Umbilical cord (tissue), 2 donors: ENCODE measurements at places on chromosomes 2 and 18. TPM values are rescaled to one million over a fixed set of nuclear protein-coding genes. Genes with fewer than 3 reads are reported as not detected.

GRCh38 chr2:196263181-196263747 lies 91.9 kb upstream of the STK17B start:
- peak; percentile 61 for DNase-seq

DNA sequence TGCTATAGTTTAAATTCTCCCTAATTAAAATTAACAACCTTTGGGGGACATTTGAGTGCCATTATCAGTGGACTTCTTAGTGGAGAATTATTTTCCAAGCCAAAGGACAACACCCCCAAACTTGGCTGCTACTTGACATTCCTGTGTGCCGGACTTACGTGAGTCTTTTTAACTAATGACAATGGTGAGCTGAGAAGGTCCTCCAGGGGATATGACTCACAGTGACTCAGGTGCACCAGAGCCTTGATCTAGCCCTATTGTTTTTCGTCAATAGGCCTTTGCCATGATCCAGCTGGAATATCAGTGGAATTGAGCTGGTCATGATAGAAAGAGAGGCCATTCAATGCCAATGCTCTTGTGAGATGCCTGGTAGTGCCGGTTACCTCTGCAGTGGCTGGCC lies 118.1 kb upstream of the CXCR4 start:
- no peak for DNase-seq

The NPHP1 gene
- 14.7 TPM for total RNA-seq

- DNase-seq, result peak; percentile 18
Measured at GRCh38 chr2:72562451-72563153, 263.2 kb downstream of the EXOC6B start.

The SCN3A gene
- 11.8 TPM for total RNA-seq

DNA sequence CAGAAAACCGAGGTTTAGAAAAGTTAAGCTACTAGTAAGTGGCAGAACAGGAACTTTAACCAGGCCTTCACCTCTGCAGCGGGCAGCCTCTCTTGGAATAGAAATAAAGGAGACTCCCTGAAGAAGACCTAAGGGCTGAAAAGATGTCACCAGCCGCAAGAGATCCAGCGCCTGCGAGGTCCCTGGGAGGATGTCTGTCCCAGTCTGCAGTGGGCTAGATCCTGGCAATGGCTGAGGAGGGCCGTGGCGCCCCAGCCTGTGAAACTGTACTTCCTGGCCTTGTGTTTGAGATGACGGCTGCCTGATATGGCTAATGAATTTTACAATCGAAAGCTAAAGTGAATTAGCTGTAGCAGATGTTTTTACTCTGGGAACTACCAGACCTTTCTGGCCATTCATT lies 300.6 kb upstream of the SALL3 start:
- no peak for DNase-seq

GRCh38 chr18:42360716-42361115 lies 405.7 kb downstream of the PIK3C3 start:
- DNase-seq, result no peak

The OR6B2 gene
- 1.7 TPM for total RNA-seq

The COX7A2L gene
- 165 TPM for total RNA-seq

The TRIB2 gene
- 18.1 TPM for total RNA-seq

DNA sequence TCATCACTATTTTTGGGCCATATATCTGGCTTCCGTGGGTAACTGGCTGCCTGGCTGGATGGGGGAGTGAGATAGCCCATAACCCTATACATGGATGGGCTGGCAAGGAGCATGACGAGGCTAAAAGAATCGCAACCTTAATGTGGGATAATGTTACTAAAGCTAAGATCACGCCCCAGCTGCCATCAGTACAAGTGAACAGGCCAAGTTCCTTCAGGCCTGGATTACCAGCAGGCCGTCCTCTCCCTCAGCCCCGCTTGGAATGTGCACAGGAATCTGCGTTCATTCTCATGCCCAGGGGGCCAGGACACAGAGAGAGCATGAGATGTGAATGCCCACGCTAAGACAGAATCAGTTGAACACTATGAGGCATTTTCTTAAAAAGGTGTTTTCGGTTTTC lies 34.7 kb downstream of the RMC1 start:
- peak; percentile 85 for DNase-seq

- peak; percentile 84 for DNase-seq
Measured at GRCh38 chr18:7177116-7177744, 53.7 kb upstream of the LRRC30 start.

DNA sequence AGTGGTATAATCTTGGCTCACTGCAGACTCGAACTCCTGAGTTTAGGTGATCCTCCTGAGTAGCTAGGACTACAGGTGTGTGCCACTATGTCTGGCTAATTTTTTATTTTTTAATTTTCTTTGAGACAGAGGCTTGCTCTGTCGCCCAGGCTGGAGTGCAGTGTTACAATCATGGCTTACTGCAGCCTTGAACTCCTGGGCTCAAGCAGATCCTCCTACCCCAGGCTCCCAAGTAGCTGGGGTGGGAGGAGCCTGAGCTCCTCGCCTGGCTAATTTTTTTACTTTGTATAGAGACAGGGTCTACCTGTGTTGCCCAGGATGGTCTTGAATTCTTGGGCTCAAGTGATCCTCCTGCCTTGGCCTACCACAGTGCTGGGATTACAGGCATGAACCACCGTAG lies 62.5 kb downstream of the BABAM2 start:
- DNase-seq, result no peak

The FABP1 gene
- total RNA-seq, result 0.24 TPM

- no peak for DNase-seq
Measured at GRCh38 chr2:18253686-18254197, 306.7 kb downstream of the RDH14 start.

GRCh38 chr2:142217804-142218203 lies 87.0 kb upstream of the LRP1B start:
- no peak for DNase-seq

DNA sequence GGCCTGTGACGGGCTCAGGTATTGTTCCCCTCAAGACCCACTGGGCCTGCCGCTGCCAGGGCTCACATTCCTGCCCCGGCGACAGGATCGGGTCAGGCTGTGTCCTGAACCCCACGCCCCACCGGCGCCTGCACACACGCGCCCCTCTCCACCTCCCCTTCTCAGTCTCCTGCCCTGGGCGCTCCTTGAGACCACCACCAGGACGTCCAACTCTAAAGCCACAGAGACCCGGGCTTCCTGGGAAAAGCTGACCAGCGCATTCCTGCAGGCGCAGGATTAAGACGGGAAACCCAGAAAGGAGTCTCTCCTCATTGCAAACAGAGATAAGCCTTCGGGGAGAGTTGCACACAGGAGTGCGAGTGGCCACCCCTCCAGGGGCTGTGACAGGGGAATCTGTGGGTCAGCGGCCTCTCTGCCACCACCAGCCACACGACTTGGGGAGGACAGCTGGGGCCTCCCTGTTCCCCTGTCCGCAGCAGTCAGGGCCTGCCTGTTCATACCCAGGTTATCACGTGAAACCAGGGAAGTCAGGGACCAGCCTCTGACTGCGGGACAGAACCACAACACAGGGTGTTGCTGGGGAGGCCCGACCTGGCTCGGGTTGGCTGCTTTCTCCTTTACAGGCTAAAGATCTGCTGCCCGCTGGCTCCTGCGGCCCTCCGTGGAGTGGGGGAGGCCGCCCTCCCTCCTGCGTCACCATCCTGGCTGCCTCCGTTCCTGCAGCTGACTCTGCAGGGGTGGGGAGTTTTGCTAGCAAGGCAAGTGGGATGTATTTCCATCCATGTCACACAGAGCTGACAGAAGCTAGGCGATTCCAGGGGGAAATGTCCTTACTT lies 88.8 kb downstream of the ZCCHC2 start:
- DNase-seq, result no peak

DNA sequence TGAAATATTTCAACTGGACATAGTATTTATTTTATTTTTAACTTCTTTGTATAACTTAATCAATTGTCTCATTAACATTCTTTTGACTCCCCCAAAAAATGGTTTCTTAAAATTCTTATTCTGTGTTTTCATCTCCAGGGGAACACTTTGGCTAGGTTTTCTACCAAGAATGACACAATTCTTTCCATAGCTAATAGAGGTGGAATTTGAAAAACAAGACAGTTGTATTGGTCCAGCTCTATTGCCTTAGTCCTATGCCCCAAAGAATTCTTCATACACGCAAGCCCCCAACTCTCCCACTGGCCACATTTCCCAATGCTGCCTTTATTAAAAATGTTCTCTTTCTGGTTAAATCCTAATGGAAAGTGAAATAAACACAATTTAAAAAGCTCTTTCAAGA lies 104.7 kb upstream of the PKDCC start:
- no peak for DNase-seq

DNA sequence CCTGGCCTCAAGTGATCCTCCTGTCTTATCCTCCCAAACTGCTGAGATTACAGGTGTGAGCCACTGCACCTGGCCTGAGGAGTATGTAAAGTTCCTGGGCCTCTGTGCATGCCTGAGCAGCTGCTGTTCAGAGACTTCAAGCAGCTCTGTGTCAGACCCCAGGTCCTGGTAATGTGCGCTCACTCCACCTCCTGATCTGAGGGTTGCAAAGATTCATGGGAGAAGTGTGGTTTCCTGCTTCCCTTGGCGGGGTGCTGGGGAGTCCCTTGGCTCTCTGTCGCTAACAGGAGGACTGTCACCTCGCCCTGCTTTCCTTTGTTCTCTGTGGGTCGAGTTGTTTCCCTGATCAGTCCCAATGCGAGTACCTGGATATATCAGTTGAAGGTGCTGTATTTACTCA lies 8.6 kb upstream of the IL36A start:
- DNase-seq, result no peak

DNA sequence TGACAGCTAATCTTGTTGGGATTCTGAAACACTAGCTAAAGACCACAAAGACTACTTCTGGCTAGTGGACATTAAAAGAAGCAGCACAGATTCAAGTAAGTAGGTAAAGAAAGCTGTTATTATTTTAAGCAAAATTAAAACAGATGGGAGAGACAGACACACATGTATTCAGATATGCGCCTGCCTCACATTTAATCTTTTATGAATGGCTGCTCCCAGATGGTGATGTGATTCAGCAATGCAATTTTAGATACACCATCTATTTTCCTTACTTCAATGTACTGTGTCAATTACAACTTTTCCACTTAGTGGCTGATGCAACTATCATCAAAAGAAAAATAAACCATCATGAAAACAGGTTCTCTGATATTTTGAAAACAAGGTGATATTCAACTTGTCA lies 133.0 kb upstream of the PGAP1 start:
- DNase-seq, result no peak

DNA sequence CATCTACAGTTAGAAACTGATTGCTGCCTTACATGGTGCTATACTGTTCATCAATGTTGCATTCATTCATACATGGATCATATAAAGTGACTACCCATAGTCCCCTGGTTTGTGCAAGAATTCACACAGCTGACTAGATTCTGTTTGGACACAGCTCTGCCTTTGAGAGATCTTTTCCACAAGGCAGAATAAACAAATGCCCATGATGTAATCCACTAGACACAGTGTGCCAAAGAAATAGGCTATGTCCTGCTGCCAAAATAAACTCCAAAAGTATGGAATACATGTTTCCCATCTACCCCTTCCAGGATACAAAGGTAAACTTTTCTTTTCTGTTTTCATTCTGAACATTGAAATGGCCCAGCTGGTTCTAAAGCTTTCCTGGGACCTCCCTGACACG lies 269.4 kb upstream of the CHAC2 start:
- DNase-seq, result peak; percentile 44

DNA sequence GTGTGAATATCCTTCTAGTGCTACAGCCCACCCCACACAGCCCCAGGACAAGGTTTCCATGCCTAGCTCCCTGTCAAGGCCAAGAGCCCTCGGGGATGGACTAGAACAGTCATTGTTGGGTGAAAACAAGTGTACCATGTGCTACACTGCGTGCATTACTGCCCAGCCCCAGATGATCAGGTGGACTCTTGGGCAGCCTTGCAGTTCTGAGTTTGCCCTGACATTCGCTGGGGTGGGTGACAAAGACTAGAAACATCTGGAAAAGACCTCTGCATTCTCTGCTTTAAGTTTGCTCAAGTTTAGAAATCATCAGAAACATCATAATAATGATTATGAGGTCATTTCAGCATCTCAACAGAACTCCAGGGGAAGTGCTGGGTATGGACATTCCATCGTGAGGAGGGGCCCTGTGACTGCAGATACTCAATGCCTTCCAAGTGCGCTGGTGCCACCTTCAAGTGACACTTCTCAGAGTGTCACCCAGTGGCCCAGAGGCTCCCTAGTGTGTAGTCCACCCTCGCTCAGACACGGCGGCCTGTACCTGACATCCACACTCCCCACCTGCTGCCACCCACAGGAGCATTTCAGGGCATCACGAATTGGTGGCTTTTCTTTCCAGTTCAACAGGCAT lies 5.3 kb upstream of the PXDN start:
- DNase-seq, result no peak

- no peak for DNase-seq
Measured at GRCh38 chr2:241627675-241628074, 9.3 kb downstream of the THAP4 start.

The SKOR2 gene
- 0.48 TPM for total RNA-seq

The TCF7L1 gene
- 4.3 TPM for total RNA-seq

The PSMA8 gene
- 6.3 TPM for total RNA-seq

GRCh38 chr2:47028846-47029560 lies 113.4 kb upstream of the MCFD2 start:
- no peak for DNase-seq

DNA sequence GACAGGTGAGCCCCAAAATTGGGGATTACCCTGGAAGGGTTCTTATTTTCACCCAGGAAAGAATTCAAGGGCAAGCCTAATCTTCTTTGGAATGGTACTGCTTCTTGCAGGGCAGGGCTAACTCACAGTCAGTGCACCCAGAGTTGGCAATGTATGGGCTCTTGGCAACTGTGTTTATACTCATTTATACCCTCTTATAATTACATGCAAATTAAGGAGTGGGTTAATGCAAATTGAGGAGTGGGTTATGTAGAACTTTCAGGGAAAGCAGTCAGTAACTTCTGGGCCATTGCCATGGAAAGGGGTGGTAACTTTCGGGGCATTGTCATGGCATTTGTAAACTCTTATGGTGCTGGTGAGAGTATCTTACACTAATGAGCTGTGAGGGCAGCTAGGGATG lies 59.2 kb downstream of the SERPINB8 start:
- DNase-seq, result no peak

- no peak for DNase-seq
Measured at GRCh38 chr18:56351911-56352500, 286.4 kb downstream of the TXNL1 start.

DNA sequence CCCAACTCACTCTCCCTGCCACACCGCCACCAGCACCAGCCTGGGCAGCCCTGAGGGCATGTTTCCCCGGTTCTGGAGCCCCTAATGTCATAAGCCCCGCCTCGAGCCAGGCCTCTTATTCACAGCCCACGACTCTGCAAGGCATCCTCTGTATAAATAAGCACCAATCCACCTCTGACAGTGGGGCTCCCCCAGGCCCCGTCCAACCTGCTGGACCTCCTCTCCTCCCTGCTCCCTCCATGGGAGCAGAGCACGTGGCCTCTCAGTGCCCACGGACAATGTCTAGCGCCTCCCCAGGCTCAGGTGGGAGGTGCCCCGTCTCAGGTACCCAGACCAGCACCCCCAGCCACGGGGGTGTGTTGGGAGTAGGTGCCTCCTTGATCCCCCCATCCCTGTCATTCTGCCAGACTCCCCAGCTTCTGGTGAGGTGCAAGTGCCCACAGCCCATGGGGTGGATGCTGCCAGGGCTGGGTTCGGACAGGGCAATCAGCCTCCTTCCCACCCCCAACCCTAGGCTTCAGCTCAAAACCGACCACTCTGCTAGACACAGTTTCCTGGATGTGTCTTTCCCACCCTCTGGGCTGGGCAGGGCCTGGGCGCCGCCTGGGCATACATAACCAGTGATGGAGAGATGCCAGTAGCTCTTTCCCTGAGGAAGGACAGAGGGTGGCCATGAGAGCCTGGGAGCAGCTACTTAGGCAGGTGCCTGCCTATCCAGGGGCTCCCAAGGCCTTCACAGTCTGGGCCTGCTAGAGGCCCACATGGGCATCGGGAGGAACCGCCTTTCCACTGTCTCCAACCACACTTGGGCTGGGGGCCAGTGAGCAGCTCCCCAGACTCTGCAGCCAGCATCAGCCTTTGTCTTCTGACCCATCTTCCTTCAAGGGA lies 1.6 kb upstream of the ADRA2B start:
- DNase-seq, result peak; percentile 27
